NCI-H1048 (cell line): ENCODE measurements at places on chromosomes 16 and 17.

- no peak for DNase-seq
Measured at GRCh38 chr17:21214777-21215541, 998 bp upstream of the TMEM11 start.

DNA sequence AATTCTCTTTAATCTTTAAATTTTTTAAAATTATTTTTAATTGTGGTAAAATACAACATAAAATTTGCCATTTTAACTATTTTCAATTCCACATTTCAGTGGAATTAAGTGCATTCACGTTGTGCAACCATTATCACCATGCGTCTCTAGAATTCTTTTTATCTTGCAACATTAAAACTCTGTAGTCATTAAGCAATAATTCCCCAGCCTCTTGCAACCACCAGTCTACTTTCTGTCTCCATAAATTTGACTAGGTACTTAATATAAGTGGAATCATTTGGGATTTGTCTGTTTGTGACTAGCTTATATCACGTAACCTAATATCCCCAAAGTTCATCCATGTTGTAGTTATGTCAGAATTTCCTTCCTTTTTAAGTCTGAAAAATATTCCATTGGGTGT, 79.1 kb downstream of the TAOK1 start:
- no peak for DNase-seq

DNA sequence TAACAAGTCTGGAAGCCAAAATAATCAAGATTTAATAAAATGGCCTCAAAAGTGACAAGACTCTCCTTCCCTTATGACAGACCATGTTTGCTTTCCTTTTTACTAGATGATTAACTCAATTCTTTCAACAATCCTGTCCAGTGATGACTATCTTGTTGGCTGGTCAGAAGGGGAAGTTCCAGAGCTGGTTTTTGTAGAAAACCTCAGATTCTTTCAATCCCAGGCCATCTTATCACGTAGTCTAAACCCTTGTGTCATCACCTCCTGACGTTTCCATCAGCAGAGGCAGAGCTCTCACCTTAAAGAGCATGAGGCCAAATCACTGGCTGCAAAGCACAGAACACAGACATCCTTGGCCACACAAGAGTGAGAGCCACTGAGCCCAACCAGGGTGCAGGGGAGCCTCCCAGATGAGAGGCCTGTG, 125.3 kb downstream of the ANKRD11 start:
- no peak for DNase-seq

- no peak for DNase-seq
Measured at GRCh38 chr16:11552440-11552839, 34.3 kb downstream of the LITAF start.

DNA sequence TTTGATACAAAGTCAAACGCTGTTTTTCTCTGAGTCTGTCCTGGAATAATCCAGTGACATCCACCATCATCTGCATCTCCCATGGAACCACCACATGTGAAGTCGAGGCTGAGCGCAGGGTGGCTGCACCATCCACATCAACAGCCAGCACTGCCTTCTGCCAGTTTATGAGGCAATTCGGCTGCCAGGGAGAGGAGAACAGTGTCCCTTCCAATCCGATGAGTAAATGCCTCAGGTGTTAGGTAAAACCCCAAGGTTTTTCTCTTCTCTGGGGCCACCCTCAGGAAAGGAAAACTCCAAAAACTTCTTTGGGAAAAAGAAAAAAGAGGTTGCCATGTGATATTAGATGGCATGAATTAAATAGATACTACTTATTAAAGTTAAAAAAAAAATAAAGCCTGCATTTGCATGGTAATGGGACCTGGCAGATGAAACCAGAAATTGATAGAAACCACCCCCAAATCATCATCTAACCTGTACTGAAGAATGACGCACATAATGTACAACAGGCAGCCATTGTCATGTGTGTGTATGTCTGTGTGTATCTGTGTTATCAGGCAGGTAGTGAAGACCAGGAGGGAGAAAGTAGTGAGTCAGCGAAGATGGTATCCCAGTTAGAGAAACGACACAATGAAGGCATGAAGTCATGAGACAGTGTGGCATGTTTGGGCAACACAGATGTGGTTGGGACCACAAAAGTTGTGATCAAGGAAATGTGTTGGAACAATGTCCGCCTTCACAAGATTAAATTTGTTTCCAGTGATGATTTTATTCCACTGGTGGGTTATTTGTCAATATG, 478.7 kb downstream of the CDH13 start:
- no peak for DNase-seq

DNA sequence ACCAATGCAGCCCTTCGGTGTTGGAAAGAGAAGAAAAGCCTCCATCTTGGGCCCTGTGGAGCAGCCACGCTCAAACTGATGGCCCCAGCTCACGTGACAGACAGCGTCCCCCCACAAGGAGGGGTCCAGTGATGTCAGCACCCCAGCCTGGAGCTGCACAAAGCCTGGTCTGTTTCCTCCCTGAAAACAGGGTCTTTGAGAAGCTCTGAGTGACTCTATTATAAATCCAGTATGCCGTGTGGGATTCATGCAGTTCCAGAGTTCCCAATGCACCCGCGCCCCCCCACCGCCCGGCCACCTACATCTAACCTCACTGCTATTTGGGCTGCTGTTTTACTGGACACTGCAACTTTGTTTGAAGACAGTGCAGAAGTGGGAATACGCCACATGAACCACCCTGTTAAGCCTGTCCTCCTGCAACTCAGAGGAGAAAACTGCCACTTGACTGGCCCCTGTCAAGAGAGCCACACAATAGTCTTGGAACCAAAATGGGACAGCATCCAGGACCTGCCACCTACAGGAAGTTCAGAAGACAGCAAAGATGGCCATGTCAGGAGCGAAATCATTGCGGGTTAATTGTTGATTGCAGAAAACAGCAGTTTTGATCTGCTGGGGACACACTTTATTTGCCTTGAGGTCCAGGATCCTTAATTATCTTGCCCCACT, 33.1 kb downstream of the PMP22 start:
- no peak for DNase-seq

- DNase-seq, result peak; percentile 3
Measured at GRCh38 chr16:50099957-50100648, 34.3 kb downstream of the HEATR3 start.

DNA sequence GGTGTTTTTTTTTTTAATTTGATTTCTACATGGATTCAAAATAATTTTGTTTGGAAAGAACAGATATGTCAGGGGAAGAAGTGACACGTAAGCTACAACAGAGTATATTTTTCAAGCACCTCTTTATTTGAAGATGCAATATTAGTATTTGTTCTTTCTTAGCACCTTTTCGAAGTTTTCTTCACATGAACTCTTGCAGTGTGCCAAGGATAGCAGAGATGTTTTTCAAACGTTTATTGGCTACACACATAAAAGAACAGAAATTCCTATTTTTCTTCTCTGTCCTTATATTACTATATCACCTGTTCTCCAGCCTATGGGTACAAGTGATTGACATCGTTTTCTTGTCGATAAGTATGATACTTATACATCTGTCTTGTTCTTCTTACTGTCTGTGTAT, 192.7 kb upstream of the TBX2 start:
- DNase-seq, result no peak

DNA sequence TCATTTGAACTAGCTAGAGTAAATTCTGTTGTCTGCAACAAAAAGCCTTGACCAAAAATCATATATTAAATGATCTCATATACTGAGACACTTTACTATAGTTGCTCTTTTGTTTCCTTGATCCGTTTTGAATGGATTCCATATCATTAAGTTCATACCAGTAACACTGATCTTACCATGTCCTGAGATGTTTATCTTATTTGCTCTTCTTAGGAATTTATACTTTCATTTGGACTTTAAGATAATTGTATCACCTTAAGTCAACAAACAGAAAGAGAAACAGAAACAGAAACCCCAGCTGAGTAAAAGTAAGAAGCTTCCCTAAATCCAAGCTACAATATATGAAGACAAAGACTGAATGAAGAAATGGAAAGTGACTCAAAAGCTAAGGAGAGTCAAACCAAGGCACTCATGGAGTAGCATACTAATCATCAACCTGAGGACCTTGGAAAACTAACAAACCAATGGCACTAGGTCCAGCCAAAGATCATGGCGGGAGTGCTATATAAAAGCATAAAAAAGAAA, 106.5 kb upstream of the COX10 start:
- DNase-seq, result no peak

GRCh38 chr16:84462296-84463210, 41.9 kb downstream of the MEAK7 start:
- no peak for DNase-seq

DNA sequence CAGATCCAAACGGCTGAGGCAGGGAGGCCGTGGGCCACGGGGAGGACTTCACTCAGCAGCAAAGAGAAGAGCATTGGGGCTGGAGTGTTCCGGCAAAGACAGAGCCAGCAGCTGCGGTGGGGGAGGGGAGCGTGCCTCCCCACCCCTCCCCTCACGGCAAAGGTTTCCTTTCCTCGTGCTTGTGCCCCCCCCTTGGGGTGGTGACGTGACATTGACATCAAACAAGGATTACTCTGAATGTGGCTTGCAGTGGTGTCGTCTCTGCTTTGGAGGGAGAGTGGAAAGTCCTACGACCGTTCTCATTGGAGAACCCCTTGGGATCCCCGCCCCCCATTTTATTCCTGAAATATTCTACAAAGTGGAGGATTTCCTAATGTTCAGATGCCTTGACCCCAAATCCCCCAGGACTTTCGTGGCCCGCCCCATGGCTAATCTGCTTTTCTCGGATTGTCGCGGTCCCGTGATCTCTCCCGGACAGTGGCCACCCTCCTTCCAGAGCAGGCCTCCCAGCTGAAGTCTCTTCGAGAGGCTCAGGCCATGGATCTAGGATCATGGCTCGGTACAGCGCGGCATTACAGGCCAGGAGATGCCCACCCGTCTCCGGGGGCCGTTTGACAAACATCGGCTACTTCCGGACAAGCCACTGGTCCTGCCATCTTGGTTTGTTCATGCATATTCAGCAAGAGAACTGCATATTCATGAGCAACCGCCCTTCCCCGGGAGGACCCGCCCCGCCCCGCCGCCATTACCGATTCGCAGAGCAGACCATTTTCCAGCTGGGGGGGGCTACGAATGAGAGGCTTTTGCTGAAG, 705 bp upstream of the POLR2A start:
- peak; percentile 63 for DNase-seq

GRCh38 chr16:31876951-31877828, 3.6 kb downstream of the ZNF267 start:
- DNase-seq, result no peak

GRCh38 chr16:67163164-67163998, 1.2 kb upstream of the HSF4 start:
- peak; percentile 39 for DNase-seq

DNA sequence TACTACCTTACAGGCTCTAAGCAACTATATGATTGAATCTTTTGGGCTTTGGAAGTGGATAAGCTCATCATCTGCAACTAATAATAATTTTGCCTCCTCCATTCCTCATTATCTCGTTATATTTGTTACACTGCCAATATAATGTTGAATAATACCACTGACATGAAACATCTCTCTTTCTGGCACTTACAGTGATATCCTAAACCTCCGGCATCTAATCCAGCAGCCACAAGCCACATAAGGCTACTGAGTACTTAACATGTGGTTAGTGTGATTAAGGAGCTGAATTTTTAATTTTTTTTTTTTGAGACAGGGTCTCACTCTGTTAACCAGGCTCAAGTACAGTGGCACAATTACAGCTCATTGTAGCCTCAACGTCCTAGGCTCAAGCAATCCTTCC, 9.6 kb downstream of the CDC42EP4 start:
- DNase-seq, result no peak

GRCh38 chr17:37130984-37131446, 182.3 kb downstream of the AATF start:
- DNase-seq, result no peak

GRCh38 chr16:57229079-57229478, 16.0 kb upstream of the ARL2BP start:
- no peak for DNase-seq

DNA sequence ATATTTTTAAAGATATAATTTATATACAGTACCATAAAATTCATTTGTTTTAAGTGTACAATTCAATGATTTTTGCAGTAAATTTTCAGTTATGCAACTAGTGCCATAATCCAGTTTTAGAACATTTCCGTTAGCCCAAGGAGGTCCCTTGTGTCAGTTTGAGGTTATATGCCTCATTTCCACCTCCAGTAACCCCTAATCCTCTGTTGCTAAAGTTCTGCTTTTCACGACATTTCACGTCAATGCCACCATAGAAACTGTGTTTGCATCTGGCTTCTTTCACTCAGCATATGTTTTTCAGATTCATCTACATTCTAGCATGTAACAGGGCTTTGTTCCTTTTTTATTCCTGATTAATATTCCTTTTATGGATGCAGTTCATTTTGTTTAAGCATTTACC, 42.4 kb upstream of the NUDT7 start:
- no peak for DNase-seq

DNA sequence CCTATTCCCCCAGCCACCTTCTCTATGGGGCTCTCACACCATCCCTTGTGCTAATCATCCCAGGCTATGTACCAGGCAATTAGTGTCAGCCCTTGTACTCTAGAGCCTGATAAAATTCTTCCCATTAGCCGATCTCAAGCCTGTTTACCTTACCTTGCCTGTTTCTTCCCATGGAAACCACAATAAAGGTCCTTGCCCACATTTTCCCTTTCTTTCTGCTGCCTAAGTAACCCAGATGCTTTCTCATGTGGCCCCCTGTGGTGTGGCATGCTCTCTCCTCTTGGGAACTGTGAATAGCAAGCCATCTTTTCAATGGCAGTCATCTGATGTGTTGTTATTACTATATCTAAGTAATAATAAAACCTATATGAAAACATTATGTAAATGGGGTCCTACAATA, 265.8 kb upstream of the ELAC2 start:
- DNase-seq, result no peak

GRCh38 chr17:72955391-72956140, 136.9 kb downstream of the SLC39A11 start:
- DNase-seq, result no peak

- no peak for DNase-seq
Measured at GRCh38 chr17:83050651-83051395, 28.6 kb upstream of the METRNL start.

DNA sequence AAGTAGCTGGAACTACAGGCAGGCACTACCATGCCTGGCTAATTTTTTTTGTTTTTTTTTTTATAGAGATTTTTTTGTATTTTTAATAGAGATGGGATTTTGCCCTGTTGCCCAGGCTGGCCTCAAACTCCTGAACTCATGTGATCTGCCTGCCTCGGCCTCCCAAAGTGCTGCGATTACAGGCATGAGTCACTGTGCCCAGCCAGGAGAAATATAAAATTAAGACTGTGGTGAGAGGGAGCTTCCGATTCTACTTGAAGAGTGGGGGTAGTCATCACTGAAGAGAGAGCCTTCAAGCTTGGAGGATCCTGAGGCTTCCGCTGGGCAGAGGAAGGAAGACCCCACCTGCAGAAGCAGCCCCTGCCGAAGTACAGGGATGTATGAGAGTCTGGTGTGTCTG, 34.4 kb upstream of the RGS9 start:
- no peak for DNase-seq

- no peak for DNase-seq
Measured at GRCh38 chr17:79951361-79952264, 84.1 kb downstream of the TBC1D16 start.

DNA sequence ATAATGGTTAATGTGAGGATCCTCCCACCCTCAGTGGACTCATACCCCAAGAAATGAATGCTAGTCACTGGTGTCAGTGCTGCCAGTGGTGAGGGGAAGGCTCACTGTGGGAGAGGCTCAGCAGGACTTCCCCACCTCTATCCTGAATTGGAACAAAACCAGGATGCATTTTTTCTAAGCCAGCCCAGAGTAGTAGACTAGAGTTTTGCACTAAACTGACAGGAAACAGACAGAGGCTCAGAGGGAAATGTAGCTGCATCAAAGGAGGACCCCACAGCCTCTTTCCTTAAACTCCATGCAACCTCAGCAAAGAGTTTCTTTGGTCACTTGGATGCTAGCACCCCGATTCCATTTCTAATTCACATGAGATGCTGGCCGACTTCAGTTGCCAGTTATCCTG, 10.7 kb upstream of the SKAP1 start:
- DNase-seq, result no peak

- DNase-seq, result no peak
Measured at GRCh38 chr16:67053767-67054334, 24.9 kb downstream of the CBFB start.
